NCI-H345 (cell line): ENCODE measurements at places on chromosomes 1 and 21.

DNA sequence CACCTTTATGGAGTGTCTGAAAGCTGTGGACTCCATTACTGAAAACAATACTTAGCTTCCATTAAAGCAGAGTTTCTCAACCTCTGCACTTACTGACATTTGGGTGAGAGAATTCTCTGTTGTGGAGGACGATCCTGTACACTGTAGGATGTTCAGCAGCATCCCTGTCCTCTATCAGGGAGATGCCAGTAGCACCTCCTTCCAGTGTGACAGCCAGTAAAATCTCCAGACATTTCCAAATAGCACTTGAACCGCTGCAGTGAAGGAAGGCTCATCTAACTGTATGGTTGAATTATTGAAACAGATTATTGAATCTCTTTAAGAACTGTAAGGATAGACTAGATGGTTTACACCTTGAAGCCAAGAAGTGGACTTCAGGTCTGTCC, 3.1 kb downstream of the PRDM2 start:
- DNase-seq: no peak

DNA sequence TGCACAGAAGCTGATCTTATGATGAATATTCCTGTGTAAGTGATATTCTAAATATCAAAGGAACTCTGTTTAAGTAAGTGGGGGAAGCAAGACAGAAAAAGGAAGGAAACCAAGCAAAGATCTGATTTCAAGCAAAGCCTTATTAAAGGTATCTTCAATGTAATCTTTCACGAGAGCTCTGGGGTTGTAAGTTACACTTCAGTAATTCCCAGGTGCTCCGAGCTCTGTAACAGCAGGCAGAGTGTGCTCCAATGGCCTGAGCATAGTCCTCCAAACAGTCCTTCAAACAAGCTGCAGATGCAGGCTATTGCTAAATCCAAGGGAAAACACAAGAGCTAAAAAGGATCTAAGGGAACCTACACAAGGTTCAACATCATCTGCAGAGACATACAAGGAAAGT, 949.7 kb upstream of the TMPRSS15 start:
- DNase-seq: no peak

GRCh38 chr1:8018492-8019228, 7.4 kb downstream of the ERRFI1 start:
- no peak for DNase-seq

DNA sequence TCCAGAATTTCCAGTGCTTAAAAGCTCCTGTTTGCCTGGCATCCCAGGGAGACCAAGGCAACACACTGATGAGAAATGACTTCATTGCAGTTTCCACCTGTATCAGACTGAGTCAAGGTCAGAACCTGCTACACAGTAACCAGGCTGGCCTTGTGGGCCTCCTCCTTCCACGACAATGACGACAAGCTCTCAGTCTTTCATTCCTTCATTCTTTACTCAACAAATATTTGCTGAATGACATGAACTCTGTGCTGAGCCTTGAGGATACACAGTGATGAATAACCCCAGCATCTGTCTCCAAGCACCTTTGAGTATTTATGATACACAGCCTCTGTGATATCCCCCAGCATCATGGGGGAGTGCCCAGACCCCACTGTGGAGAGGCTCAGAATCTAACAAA, 8.9 kb upstream of the LCE5A start:
- DNase-seq: no peak

DNA sequence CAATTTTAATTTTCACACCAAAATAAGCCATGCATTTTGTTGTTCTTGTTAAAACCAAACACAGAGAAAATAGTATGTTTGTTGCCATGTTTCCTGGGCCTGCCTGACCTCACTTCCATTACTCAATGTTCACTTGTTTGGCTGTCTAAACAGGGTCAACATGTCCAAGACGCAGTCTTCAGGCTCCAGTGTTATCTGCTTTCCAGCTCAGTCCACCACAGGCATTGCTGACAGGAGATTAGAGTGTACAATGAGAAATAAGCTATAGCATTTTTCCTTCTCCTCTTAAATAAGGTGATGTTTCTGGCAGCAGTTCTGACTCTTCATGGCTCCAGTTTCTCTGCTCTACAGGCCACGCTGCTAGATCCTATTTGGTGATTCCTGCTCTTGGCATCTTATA, 1030.5 kb downstream of the KCNT2 start:
- no peak for DNase-seq

DNA sequence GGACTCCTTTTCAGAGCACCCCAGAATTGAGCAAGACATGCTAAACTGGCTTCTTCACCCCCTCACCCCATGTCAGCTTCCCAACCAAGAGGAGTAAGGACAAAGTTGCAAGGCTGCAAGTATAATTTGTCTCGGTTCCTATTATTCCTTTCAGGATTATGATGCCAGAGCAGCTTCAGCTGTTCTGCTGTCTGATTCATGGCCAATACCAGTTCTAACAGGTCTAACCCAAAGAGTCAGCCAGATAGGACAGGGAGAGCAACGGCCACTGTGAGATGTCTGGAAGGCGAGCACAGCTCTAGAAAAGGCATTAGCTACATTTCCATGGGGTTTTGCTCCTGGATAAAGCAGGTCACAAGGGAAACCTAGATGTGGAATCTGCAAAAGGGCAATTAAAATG, 53.3 kb upstream of the HOOK1 start:
- DNase-seq: no peak

- DNase-seq: no peak
Measured at GRCh38 chr1:22685591-22686059, 25.0 kb upstream of the EPHB2 start.

GRCh38 chr1:30687886-30688285, 35.5 kb downstream of the MATN1 start:
- DNase-seq: no peak

DNA sequence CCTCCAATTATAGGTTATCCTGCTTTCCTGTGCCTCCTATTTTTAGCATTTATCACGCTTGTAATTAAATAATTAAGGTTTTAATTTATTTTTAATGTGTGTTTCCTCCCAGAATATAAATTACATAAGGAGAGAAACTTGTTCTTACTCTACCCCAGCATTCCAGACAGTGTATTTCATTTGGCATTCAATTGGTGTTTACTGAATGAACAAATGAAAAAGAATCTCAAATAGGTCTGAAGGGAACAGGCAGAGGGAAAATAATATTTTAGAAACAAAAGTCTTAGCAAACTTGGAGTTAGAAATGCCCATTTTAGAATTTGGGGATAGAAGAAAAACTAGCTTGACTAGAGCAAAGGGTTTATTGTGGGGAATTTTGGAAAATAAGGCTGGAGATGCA, 9.9 kb upstream of the RSRP1 start:
- DNase-seq: no peak

DNA sequence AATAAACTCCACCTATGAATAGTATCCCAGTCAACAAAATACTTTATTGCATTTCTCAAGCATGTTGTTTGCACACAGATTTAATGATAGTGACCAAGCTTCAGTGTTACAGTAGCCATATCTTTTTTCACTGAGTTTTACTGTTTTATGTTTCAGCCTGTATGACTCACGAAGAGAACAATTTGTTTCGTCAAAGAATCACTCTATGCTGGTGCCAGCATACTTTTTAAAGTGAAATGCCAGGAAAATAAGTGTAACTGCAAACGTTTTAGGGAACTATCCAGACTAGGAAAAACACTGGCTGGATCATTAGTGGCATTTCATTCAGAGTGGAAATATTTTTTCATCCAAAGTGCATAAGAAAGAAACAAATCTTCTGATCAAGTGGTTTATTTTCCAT, 210.8 kb downstream of the COL11A1 start:
- no peak for DNase-seq

GRCh38 chr1:212979340-212980122, 29.2 kb downstream of the VASH2 start:
- no peak for DNase-seq

GRCh38 chr1:94385308-94385929, 32.8 kb upstream of the ABCD3 start:
- DNase-seq: no peak

GRCh38 chr1:45679123-45679522, 7.2 kb downstream of the GPBP1L1 start:
- no peak for DNase-seq

GRCh38 chr1:4369335-4369734, 285.1 kb upstream of the AJAP1 start:
- no peak for DNase-seq

DNA sequence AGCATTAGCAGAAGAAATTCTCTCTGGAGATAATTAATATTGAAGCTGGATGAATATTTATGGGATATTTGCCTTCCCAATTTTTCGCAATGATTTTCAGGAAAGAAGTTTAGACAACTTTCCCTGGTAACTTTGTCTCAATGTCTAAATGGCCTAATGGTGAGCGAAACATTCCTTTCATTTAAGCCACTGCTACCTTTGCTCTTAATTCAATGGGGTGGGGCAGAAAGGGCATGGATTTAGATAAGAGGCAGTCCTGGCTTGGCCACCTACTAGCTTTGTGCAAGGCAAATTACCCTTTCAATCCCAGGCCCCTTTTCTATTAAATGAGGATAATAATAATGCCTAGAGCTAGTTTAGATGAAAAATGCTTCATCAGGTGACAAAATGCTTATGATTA, 27.1 kb upstream of the LYST start:
- no peak for DNase-seq

- peak; percentile 71 for DNase-seq
Measured at GRCh38 chr1:41268154-41268770, 26.2 kb upstream of the SCMH1 start.

- DNase-seq: no peak
Measured at GRCh38 chr21:46208761-46209721, 19.5 kb downstream of the LSS start.

- no peak for DNase-seq
Measured at GRCh38 chr1:232978091-232978634, 27.8 kb downstream of the NTPCR start.

- DNase-seq: no peak
Measured at GRCh38 chr1:101452825-101453224, 216.0 kb downstream of the S1PR1 start.

- no peak for DNase-seq
Measured at GRCh38 chr1:39195166-39196111, 9.1 kb upstream of the MACF1 start.

DNA sequence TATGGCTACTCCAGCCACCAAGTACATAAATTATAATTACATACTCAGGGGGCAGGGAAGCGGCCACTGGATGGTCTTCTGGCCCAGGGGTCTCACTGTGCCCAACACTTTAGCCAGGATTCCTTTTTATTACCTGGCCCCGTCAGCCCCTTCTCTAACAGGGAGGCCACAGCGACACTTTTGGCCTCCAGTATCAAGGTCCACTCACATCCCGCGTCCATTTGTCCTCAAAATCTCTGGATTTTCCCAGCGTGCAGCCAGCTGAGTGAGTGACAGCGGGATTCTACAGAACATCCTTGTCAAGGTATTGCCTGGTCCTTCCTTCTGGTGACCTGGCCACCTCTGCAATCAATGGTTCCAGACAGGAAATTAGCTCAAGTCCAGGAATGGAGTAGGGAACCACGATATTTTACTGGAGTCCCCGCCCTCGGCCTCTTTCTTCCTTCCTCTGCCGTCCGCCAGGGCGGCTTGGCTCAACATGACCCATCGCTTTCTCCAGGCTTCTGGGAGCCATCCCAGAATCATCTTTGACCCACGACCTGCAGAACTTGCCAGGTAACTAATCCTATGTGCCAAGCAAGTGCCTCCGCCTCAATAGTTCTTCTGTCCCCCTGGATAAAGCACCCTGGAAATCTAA, 2.7 kb upstream of the COL6A2 start:
- DNase-seq: no peak

DNA sequence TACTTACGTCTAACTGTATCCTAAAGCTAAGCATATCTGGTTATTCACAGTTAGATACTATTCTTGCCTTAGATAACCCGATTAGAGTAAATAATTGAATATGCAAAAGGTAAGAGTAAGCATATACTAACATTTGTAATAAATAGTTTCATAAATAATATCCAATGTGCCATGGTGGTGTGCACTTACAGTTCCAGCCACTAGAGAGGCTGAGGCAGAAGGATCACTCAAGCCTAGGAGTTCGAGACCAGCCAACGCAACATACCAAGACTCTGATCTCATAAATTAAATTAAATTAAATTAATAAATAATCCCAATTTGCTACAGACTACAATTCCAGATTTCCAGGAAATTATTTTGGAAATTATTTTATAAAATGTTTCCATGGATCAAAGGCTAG, 12.2 kb downstream of the ARID4B start:
- no peak for DNase-seq

DNA sequence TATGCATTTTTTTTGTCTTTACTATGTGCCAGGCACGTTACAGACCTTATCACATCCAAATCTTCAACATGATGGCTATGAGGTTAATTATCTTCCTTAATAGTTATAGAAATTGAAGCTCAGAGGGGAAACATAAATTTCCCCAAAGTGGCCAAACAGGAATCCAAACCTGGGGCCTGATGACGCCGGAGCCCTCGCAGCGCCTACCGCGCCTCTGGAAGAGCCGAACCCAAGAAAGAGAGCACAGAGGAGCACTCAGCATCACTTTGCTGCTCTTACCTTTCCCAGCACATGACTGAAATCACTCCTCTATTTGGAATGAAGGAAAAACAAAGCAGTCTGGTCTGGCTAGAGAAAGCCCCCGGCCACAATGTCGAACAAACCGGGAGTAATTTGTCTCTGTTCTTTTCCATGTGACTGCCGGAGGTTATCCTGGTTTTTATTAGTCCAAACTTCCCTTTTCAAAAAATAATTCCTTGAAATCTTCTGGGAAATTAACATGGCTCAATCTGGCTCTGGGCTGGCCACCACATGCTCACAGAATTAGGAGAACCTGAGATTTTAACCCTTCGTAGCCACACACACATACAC, 195.5 kb downstream of the ADSS2 start:
- DNase-seq: no peak

GRCh38 chr21:31180256-31181081, 142.2 kb upstream of the KRTAP19-8 start:
- peak; percentile 17 for DNase-seq

GRCh38 chr1:96998466-96998865, 276.9 kb downstream of the PTBP2 start:
- DNase-seq: no peak

GRCh38 chr1:216047811-216048572, 375.3 kb downstream of the USH2A start:
- DNase-seq: no peak

GRCh38 chr1:161781995-161782394, 15.9 kb downstream of the ATF6 start:
- no peak for DNase-seq

- no peak for DNase-seq
Measured at GRCh38 chr1:159939678-159940002, 5.8 kb downstream of the IGSF9 start.

GRCh38 chr1:53172426-53173128, 24.0 kb upstream of the CPT2 start:
- DNase-seq: peak; percentile 48

- DNase-seq: no peak
Measured at GRCh38 chr21:43693981-43694380, 24.9 kb upstream of the PDXK start.

DNA sequence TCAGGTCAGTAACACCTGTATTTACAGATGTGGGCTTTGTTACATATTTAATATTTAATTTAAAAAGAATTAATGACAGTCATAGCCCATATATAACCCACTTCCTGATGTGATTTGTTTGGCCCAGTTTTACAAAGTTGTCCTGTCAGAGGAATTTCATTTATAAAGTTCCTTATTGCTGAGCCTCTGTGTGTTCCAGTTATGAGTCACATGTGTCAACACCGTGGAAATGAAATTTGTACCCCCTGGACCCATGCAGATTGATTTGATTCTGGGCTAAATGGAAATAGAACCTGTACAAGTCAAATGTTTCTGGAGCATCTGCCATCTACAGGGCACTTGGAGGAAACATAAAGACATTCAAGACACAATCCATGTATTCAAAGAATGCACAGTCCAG, 149.2 kb downstream of the CACNA1E start:
- no peak for DNase-seq

- no peak for DNase-seq
Measured at GRCh38 chr1:217067642-217068041, 344.4 kb upstream of the ESRRG start.
